ENCODE measurements at places on chromosomes 11 and 22.
A peak's percentile ranks its signal among the peaks of the same experiment; 100 is the strongest.

DNA sequence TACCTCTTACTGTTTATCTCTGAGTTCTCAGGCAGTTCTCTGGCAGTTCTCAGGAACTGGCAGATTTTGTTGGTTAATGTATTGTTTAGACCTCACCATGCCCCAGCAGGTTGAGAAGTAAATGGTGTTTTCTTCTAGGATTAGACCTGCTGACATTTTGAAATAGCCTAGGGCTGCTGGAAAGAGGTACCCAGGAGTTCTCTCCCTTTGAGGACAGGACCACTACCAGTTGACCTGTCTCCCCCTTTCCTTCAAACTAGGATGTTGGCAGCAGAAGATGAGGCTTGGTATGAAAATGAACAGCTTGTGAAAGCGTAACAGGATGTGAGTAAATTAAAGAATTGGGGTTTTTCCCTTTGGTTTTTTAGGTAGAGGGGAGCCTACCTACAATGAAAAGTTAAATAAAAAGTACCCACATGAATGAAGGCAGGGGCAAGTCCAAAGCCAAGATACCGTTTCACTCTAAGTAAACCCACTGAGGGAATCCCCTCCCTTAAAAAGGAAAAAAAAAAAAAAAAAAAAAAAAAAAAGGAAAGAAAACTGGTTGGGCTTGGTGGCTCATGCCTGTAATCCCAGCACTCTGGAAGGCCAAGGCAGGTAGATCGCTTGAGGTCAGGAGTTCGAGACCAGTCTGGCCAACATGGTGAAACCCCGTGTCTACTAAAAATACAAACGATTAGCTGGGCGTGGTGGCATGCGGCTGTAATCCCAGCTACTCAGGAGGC lies 96.2 kb downstream of the PDHX start:
- no peak overlapping the region for H3K4me3 ChIP-seq
- H3K27me3 ChIP-seq, result no peaks in the 10 kb centered on the region
- H3K27ac ChIP-seq, result no peak overlapping the region
- H3K36me3 ChIP-seq, result no peaks in the 10 kb centered on the region

GRCh38 chr11:38446336-38446735 lies 1848.3 kb upstream of the RAG2 start:
- peak; percentile 4 for DNase-seq
- no peak overlapping the region for H3K4me3 ChIP-seq
- H3K36me3 ChIP-seq, result no peaks in the 10 kb centered on the region
- no peaks in the 10 kb centered on the region for H3K27me3 ChIP-seq
- no peaks in the 10 kb centered on the region for H3K4me1 ChIP-seq
- H3K27ac ChIP-seq, result no peak overlapping the region

GRCh38 chr11:109349276-109350080 lies 72.5 kb upstream of the C11orf87 start:
- H3K27me3 ChIP-seq, result no peaks in the 10 kb centered on the region
- no peak overlapping the region for H3K4me3 ChIP-seq
- no peaks in the 10 kb centered on the region for H3K4me1 ChIP-seq
- peak; percentile 46 for DNase-seq

GRCh38 chr11:72812967-72813739 lies 1.1 kb upstream of the ATG16L2 start:
- H3K27ac ChIP-seq, result no peak overlapping the region
- DNase-seq, result peak; percentile 38
- H3K36me3 ChIP-seq, result no peaks in the 10 kb centered on the region
- no peaks in the 10 kb centered on the region for H3K27me3 ChIP-seq
- H3K4me3 ChIP-seq, result peak overlapping the region; percentile 95

DNA sequence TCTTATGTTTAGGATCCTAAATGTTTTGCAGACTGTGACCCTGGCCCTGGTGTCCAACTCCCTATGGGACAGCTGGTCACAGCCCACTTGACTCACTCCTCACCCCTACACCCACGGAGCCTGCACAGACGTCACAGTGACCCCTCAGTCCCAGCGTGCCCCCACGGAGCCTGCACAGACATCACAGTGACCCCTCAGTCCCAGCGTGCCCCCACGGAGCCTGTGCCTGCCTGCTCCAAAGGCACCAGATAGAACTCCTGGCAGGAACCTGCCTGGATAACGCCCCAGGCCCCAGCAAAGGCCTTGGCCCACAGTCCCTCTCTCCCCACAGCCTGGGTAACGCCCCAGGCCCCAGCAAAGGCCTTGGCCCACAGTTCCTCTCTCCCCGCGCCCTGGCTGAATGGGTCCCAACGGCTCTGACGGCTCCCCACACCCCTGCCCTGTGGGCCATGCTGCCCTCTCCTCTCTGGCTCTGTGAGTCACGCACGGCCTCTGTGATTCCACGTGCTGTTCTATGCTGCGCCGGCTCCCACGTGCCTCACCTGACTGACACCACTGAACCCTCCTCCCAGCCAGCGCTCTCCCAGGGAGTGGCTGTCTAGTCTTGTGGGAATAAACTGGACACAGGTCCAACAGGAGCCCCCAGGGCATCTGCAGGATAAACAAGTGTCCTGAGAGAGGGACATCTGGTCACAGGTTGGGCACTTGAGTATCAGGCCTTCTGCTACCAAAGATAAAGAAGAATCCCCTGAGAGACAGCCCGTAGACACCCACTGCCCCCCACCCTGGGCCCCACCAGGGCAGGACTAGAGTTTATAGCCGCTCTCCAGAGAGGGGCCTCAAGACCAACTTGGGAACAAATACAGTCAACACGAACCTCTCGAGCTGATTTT lies 250.3 kb downstream of the BRD1 start:
- DNase-seq, result no peak
- no peaks in the 10 kb centered on the region for H3K36me3 ChIP-seq
- no peak overlapping the region for H3K27ac ChIP-seq
